ENCODE measurements at places on chromosomes 3 and 15. TPM values are rescaled to one million over a fixed set of nuclear protein-coding genes. Genes with fewer than 3 reads are reported as not detected.

GRCh38 chr15:89406218-89406939 lies 71.8 kb upstream of the POLG start:
- H3K4me3 ChIP-seq = no peak overlapping the region
- H3K4me1 ChIP-seq = peaks cover 7% of the 10 kb centered on the region
- no peak for DNase-seq

DNA sequence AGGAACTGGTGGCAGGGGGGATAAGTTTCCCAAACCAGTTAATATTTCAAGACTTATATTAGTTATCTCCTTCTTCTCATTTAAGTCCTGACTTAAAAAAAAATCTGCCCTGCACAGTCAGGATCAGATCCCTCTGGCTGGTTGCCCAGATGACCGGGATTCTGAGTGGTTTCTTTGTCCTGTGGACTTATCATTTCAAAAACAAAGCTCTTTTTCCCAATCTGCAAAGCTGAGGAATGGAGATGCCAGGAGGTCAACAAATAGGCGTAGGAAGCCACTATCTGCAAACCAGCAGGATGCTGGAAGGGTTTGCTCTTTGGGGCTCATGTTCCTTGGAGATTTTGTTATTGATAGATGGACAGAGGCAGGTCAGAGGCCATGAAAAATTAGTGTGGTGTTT lies 5.8 kb downstream of the C3orf20 start:
- H3K27me3 ChIP-seq = no peaks in the 10 kb centered on the region
- H3K36me3 ChIP-seq = no peaks in the 10 kb centered on the region
- H3K27ac ChIP-seq = no peak overlapping the region
- H3K4me1 ChIP-seq = no peaks in the 10 kb centered on the region
- no peak overlapping the region for H3K4me3 ChIP-seq

DNA sequence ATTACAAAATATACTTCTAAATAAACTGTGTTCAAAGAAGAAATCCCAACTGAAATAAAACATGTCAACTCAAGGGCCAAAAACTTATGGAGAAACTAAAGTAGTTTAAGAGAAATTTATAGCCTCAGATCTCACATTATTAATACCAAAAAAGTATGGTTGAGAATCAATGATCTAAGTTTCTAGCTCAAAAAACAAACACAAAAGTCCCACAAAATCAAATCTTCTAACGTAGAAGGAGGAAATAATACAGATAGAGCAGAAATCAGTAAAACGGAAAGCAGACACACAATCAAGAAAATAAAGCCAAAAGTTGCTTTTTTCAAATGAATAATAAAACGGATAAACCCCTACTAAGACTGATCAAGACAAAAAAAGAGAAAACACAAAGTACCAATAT lies 2.9 kb downstream of the SUSD5 start:
- H3K4me3 ChIP-seq = no peak overlapping the region
- no peak for DNase-seq
- no peak overlapping the region for H3K27ac ChIP-seq
- no peaks in the 10 kb centered on the region for H3K36me3 ChIP-seq
- H3K27me3 ChIP-seq = no peaks in the 10 kb centered on the region
- H3K4me1 ChIP-seq = peaks cover 7% of the 10 kb centered on the region

OR5H2 gene
- not detected for total RNA-seq

GRCh38 chr3:194103983-194104751 lies 31.8 kb upstream of the HES1 start:
- no peaks in the 10 kb centered on the region for H3K4me1 ChIP-seq
- H3K27ac ChIP-seq = no peak overlapping the region
- no peak for DNase-seq
- H3K36me3 ChIP-seq = no peaks in the 10 kb centered on the region

- H3K4me1 ChIP-seq = peaks cover 39% of the 10 kb centered on the region
- DNase-seq = no peak
- no peaks in the 10 kb centered on the region for H3K27me3 ChIP-seq
- H3K27ac ChIP-seq = peak overlapping the region; percentile 44
- no peaks in the 10 kb centered on the region for H3K36me3 ChIP-seq
- H3K4me3 ChIP-seq = no peak overlapping the region
Measured at GRCh38 chr3:27521872-27522265, 37.7 kb upstream of the SLC4A7 start.

IL17RD gene
- total RNA-seq = 2.6 TPM

KNG1 gene
- not detected for total RNA-seq

Data from thyroid gland (tissue), 4 donors.